ENCODE measurements at places on chromosomes 6 and 20. TPM values are rescaled to one million over a fixed set of nuclear protein-coding genes. Genes with fewer than 3 reads are reported as not detected.

NR2E1 gene
- not detected for total RNA-seq

MRPL18 gene
- 112 TPM for total RNA-seq

DNA sequence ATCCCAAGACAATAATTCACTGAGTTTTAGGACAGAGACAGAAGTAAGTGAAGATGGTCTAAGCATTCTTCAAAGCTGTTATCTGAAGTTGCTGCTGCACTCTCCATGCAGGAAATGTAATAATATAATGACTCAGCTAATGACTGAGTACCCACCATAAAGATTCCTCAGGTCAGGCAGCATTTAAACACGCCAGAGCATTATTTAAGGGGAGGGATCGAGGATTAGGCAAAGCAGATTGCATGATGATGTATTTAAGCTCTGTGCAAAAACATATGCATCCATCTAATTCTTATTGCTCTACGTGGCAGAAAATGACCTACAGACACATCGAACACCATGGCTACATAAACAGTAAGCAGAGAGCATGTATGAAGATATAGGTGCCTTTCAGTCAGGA is 216.4 kb downstream of the UNC5CL start:
- no peak overlapping the region for H3K4me3 ChIP-seq
- no peaks in the 10 kb centered on the region for H3K36me3 ChIP-seq

PRPH2 gene
- total RNA-seq, result 0.35 TPM

DNA sequence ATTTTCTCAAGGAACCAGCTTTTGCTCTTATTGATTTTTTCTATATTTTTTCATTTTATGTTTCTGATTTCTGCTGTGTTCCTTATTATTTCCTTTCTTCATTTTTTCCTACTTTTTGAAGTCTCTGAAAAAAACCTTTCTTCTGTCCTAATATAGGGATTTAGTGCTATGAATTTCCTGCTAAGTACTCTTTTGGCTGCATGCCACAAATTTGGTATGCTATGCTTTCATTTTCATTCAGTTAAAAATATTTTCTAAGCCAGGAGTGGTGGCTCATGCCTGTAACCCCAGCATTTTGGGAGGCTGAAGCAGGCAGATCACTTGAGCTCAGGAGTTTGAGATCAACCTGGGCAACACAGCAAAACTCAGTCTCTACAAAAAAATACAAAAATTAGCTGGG is 30.6 kb downstream of the SIRPD start:
- H3K4me3 ChIP-seq, result no peak overlapping the region
- no peaks in the 10 kb centered on the region for H3K27me3 ChIP-seq
- H3K36me3 ChIP-seq, result no peaks in the 10 kb centered on the region

DNA sequence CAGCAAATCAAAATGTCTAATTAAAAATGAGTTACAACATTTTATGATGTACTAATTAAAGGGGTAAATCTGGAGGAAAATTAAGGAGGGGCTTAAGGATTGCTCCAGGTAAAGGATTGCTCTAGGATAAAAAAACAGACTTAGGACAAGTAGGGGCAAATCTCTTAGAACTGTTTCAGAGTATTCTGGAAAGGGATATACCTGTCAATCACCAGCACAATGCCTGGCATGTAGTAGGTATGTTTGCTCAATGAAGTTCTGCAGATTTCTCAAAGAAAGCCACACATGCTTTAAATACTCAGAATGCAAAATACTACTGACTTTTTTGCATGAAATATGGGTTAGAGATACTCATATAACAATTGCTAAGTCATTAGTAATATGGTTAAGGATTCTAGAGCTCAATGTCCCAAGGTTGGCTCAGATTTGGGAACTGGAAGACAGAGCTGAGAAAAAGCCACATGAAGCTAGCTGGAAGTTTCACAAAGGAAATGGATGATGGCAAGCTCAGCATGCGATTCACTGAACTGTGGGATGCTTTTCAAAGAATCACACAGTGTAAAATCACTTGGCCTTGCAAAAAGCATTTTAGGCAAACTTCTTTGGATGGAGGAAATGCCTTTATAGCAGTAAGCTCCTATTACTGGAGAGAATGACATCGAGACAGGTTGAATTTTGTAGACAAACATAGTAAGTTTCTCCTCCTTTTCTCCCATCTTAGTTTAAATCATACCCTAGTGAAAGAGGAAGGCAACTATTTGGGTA is 72.8 kb downstream of the MAP3K5 start:
- H3K27me3 ChIP-seq, result no peaks in the 10 kb centered on the region
- peaks cover 6% of the 10 kb centered on the region for H3K4me1 ChIP-seq
- no peak overlapping the region for H3K27ac ChIP-seq
- H3K36me3 ChIP-seq, result no peaks in the 10 kb centered on the region

DNA sequence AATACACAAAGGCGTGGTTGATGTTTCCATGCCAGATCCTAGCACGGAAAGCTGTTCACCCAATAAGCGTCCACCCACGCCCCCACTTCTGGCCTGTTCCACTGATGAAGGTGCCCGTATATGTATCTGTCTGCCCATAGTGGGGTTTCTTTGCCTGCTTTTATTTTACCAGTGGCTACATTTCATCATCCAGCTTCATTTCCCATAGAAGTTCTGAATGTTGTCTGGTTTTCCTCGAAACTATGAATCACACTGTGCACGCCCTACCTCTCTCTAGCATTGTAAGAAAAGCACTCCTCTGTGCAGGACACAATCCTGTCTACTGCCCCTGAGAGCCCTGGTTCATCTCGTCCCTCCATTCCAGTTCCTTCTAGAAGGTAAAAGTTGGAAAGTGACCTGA is 8.8 kb upstream of the CD93 start:
- H3K4me3 ChIP-seq, result no peak overlapping the region
- H3K4me1 ChIP-seq, result no peaks in the 10 kb centered on the region
- no peak overlapping the region for H3K27ac ChIP-seq
- DNase-seq, result no peak
- H3K36me3 ChIP-seq, result no peaks in the 10 kb centered on the region
- no peaks in the 10 kb centered on the region for H3K27me3 ChIP-seq

DNA sequence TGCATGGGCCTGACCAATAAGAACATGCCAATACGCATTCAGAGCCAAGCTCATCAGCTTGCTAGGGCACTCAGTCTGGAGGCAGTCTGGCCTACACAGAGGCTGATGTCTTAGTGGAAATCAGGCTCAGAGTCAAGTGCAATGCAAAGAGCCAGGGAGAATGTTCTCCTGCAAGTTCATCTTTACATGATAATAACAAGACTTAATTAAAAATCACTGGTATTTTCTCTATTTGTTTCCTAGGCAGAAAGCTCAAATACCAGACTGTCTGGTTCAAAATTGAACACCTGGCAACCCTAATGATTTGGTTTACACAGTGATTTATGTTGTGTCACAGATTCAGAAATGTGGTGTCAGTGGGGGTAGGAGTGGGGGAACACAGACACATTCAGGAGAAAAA is 689.3 kb upstream of the FLRT3 start:
- no peaks in the 10 kb centered on the region for H3K27me3 ChIP-seq
- no peak overlapping the region for H3K27ac ChIP-seq

DNA sequence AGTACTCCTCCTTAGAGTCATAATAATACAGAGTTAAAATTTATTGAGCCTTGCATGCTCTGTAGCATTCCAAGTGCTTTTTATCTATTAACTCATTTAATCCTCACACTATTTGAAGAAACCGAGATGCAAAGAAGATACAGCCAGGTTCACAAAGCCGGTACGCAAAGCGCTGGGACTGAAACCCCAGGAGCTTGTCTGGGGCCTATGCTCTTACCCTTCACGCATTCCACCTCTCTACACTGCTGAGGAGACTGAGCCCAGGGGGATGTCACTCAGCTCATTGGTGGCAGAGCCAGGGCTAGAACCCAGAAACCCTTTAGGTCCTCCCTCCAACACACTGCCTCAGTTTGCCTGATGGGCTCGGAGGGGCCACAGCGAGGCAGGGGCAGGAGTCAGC is 19.7 kb upstream of the MRPS18A start:
- no peaks in the 10 kb centered on the region for H3K27me3 ChIP-seq
- peaks cover 7% of the 10 kb centered on the region for H3K4me1 ChIP-seq
- H3K4me3 ChIP-seq, result no peak overlapping the region

DNA sequence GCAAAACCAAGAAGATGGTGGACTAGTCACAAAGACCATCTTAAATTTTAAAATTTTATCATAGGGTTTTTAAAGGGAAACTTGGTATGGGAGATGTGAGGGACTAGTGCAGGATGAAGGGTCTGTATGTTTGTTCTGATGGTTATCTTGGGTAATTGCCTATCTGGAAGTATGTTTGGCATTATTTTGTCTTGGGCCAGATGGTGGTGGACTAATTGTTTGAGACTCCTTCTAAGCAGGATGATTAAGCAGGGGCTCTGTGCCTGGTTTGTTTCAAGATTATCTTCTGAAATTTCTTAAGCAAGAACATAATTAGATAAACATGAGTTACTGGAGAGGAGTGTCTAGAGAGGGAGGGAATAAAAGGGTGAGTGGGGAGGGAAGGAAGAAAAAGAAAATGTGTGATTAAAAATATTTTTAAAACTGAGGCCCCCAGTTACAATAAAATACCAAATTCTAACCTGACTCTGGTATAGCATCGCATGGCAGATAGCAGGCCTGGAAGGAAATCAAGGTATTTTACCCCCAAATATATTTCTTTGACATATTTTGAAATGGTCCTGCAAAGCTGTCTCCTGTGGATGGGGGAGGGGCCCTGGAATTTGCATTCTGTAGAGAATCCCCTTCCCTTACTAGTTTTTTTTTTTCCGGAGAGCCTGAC is 49.9 kb upstream of the FAM184A start:
- H3K4me3 ChIP-seq, result no peak overlapping the region
- DNase-seq, result no peak
- H3K27me3 ChIP-seq, result no peaks in the 10 kb centered on the region
- H3K4me1 ChIP-seq, result peaks cover 7% of the 10 kb centered on the region
- H3K36me3 ChIP-seq, result no peaks in the 10 kb centered on the region
- H3K27ac ChIP-seq, result no peak overlapping the region

MEI4 gene
- not detected for total RNA-seq

GRCh38 chr6:92122746-92123145 is 1296.6 kb downstream of the EPHA7 start:
- no peaks in the 10 kb centered on the region for H3K4me1 ChIP-seq
- H3K27ac ChIP-seq, result no peak overlapping the region
- no peaks in the 10 kb centered on the region for H3K36me3 ChIP-seq
- H3K27me3 ChIP-seq, result no peaks in the 10 kb centered on the region
- no peak for DNase-seq
- no peak overlapping the region for H3K4me3 ChIP-seq

DNA sequence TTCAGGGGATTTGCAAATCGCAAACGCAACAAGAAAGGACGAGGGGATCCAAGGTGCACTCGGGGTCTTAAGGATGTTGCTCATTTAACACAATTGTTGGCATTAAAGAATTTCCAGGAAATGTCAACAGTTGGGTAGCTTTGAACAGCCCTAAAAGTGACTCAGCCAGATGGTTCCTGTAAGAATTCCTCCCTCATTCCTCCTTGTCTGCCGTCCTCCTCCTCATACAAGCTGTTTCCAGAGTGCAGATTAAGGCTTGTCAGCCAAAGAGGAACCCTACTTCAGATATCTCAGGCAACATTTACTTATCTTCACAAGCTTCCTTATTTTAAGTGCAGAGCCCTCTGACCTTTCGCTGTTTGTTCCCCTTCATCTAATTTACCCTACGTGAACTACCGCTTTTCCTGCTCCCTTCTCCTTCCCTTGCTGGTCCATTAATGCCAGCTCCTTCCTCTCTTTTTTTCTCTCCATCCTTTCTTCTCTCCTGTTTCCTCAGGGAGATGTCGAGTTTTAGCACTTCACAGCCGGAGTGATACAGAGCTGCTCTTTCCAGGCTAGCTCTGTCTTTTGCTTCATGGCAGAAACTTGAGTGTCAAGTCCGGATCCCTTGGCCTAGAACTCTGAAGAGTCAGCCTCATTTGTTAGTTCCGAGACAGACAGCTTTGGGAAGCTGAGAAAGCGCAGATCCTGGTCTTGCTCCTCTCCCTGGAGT is 26.1 kb upstream of the TBC1D7 start:
- H3K4me1 ChIP-seq, result no peaks in the 10 kb centered on the region
- no peaks in the 10 kb centered on the region for H3K27me3 ChIP-seq
- H3K36me3 ChIP-seq, result no peaks in the 10 kb centered on the region
- H3K27ac ChIP-seq, result peak overlapping the region; percentile 21
- DNase-seq, result no peak

GRCh38 chr20:29741594-29741893 is 1515.9 kb upstream of the DEFB115 start:
- no peak overlapping the region for H3K4me3 ChIP-seq
- no peaks in the 10 kb centered on the region for H3K27me3 ChIP-seq
- no peaks in the 10 kb centered on the region for H3K4me1 ChIP-seq
- H3K36me3 ChIP-seq, result no peaks in the 10 kb centered on the region

DNA sequence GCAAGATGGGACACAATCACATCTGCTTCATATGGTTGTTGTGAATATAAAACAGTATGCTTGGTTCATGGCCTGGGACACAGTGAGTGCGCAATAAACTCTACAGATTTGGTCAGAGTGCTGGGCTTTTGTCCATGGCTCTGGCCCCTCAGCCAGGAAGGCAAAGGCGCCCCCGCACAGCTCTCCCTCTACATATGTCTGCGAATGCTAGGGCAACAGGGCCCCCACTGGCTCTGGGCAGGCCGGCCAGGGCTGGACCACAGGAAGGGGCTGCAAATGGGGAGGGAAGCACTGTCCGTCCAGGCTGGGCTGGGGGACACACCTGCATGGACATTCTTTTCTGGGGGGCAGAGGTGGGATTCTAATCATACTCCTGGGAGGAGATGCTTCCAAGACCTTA is 151.8 kb upstream of the MLN start:
- no peaks in the 10 kb centered on the region for H3K36me3 ChIP-seq
- H3K27ac ChIP-seq, result no peak overlapping the region
- DNase-seq, result no peak
- H3K27me3 ChIP-seq, result no peaks in the 10 kb centered on the region

MLN gene
- 0.48 TPM for total RNA-seq

- no peaks in the 10 kb centered on the region for H3K4me1 ChIP-seq
- no peaks in the 10 kb centered on the region for H3K27me3 ChIP-seq
- no peak overlapping the region for H3K4me3 ChIP-seq
Observed at GRCh38 chr20:46268131-46268614, 40.1 kb downstream of the CDH22 start.

- no peak overlapping the region for H3K27ac ChIP-seq
- H3K27me3 ChIP-seq, result no peaks in the 10 kb centered on the region
- H3K4me3 ChIP-seq, result no peak overlapping the region
- H3K36me3 ChIP-seq, result no peaks in the 10 kb centered on the region
Observed at GRCh38 chr6:140045116-140045515, 670.7 kb upstream of the CITED2 start.

DNA sequence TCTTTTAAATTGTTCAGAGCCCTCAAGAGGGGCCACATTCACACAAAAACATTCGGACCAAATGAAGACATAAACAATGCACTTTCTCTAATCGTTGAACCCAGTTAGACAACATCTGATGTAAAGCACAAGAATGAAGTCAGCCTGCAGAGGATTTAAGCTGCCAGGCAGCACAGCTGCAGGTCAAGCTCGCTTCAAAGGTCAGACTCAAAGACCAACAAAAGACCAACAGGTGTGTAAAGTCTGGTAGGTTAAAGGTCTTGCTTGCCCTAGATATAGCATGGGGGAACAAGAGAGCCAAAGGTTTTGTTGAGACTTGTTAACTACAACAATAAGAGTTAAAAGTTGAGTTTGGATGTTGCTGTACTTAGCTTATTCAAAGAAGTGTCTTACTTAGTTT is 26.7 kb upstream of the MYLIP start:
- no peak for DNase-seq
- H3K27ac ChIP-seq, result no peak overlapping the region
- H3K27me3 ChIP-seq, result no peaks in the 10 kb centered on the region

- H3K36me3 ChIP-seq, result no peaks in the 10 kb centered on the region
- no peak for DNase-seq
- no peaks in the 10 kb centered on the region for H3K27me3 ChIP-seq
- H3K4me3 ChIP-seq, result no peak overlapping the region
Observed at GRCh38 chr20:8205996-8206395, 73.9 kb downstream of the PLCB1 start.
